ENCODE measurements at places on chromosomes 6 and 20.
A peak's percentile ranks its signal among the peaks of the same experiment; 100 is the strongest.

GRCh38 chr6:81086991-81087390, 665.5 kb downstream of the TENT5A start:
- no peak for DNase-seq

GRCh38 chr6:117906958-117907600, at the start of gene SLC35F1:
Gene SLC35F1, plus strand, starts transcription at chr6:117907264.
- DNase-seq: peak; percentile 9

GRCh38 chr20:58111310-58112016, 117.0 kb downstream of the ANKRD60 start:
- no peak for DNase-seq

- no peak for DNase-seq
Observed at GRCh38 chr6:133042550-133043120, 198.5 kb upstream of the EYA4 start.

DNA sequence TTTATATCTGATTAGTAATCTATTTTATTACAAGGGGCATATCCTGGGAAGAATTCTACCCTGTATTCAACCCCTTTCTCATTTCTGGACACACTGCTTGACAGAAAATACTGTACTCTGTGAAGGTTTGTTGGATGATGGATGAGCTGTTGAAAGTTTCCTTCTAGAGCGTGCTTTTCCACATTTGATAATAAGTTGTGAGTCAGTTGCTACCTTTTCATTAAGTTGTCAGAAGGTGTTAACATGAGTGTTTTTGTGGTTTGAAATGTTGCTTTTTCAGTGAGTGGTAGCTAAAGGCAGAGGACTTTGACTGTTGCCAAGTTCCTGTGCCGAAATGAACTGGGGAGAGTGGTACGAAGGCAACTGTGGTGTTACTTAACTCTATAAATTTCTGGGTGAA, 3.9 kb upstream of the ECI2 start:
- no peak for DNase-seq

DNA sequence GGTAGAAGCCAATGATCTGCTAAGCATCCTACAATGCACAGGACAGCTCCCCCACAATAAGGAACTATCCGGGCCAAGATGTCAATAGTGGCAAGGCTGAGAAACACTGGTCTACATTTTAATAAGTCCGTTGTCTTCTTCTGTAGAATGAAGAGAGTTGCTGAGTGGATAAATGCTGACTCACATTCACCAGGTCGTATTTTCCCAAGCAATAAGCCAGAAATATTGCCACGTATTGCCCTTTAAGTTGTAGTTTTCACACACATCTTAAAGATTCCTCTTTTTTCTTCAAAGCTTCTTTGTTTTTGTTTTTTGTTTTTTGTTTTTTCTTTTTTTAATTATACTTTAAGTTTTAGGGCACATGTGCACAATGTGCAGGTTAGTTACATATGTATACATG, 30.5 kb upstream of the NRN1 start:
- DNase-seq: no peak

- DNase-seq: no peak
Observed at GRCh38 chr6:148432462-148433195, 90.0 kb downstream of the SASH1 start.

DNA sequence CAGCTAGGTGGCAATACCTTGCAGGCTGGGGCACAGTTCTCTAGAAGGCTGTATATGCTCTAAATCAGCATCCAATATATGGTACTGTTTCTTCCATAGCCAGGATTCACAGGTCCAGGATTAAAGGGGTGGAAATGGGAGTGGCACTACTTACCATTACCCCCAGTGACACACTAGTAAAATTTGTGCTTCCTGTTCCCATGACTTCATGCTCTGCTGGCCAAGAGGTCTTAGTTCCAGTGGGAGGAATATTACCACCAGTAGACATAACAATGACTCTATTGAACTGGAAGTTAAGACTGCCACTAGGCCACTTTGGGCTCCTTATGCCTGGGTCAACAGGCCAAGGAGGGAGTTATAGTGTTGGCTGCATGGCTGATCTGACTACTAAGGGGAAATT, 174.3 kb upstream of the TNFAIP3 start:
- peak; percentile 78 for DNase-seq

- peak; percentile 63 for DNase-seq
Observed at GRCh38 chr6:96939007-96939805, 14.7 kb downstream of the KLHL32 start.

DNA sequence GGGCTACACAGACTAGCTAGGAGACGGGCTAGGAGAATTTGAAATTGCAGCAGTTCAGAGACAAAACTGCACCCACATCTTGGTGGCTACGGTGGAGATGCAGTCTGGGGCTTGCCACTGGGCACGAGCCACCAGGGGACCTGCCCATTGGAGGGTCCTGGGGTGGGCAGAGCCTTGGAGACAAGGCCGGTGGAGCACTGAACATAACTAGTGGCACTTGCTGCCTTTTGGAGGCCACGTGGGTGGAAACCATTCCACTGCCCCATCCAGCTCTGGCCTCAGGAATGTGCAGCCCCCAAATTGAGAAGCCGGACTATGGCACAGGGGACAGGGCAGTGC, 113.4 kb downstream of the NFATC2 start:
- no peak for DNase-seq

DNA sequence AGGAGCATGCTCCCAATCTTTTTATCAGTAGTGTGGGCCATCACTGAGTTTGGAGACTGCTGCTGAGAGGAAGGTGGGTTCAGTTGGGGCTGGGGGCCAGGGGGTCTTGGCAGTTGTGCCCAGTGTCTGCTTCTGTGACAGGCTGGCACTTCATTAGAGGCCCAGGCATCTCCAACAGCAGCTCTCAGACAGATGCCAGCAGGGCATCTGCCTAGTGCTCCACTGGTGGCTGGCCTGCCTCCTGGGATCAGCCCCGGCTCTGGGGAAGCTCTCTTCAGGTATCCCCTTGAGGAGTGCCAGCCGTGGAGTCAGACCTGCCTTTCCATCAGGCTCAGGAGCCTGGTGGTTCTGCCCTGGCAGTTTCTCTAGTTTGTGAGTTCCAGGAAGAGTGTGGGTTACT, 77.3 kb downstream of the DTD1 start:
- DNase-seq: no peak

- DNase-seq: no peak
Observed at GRCh38 chr6:3270258-3270657, 11.5 kb downstream of the PSMG4 start.

DNA sequence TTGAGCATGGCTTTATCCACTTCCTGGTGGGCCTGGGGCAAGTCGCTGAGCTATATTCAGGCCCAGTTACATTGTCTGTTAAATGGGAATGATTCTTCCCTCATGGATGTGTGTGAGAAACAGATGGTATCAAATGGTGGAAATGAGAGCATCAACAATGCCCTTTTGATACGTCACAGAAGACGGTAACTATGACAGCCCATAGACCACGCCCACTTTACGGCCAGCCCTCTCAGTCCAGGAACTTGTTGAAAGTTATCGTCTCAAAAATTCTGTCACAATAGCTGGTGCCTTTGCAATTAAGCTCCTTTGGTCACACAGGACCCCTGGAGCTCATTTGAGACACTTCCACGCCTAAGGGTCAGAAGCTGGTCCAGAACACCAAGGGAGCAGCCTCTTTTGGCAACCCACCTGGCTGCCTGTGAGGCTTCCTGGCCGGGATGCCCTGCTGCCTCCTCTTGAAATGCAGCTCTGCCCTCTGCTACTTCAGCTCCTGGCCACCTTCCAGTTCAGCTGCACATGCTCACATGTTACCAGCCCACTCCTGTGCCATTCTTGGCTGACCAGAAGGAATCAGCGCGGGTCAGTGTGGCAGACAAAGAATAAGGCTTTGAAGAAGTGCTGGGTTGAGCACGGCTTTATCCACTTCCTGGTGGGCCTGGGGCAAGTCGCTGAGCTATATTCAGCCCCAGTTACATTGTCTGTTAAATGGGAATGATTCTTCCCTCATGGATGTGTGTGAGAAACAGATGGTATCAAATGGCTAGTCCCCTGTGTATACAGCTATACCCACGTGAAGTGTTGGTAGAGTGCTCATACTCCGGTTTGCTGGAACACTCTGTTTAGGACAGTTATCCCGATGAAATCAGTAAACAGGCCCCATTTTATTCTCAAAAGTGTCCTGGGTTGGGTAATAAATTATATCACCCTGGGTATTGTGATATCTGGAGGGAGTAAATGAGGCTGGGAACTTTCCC, 199.2 kb upstream of the SUPT3H start:
- no peak for DNase-seq

- no peak for DNase-seq
Observed at GRCh38 chr20:3413393-3413889, 6.0 kb upstream of the DNAAF9 start.

DNA sequence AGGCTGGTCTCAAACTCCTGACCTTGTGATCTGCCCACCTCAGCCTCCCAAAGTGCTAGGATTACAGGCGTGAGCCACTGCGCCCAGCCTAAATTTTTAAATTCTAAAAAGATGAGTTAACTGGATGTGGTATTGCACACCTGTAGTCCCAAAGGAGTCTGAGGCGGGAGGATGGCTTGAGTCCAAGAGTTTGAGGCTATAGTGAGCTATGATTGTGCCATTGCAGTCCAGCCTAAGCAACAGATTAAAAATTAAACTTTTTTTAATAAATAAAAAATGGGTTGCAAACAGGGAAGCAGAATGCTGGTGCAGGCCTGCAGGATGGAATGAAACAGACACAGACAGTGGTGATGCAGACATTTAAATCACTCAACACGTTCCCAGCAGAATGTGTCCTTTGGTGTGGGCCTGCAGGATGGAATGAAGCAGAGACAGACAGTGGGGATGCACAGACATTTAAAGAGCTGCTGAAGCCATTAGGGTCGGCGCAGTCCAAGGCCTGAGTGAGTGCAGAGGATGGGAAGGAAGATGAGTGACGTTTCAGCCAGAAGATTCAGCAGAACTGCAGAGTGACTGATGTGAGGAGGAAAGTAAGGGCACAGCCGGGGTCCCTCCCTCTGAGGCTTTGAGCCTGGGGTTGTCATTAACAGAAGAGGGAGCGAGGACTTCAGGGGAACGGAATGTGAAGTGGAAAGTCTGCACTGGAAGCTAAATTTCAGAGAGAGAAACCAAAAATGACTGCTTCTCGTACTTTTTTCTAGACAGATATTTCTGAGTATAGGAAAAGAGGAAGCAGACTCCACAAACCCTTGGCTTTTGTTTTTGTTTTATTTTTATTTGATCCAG, 117.5 kb downstream of the RIN2 start:
- no peak for DNase-seq

- no peak for DNase-seq
Observed at GRCh38 chr6:120384671-120385070, 949.6 kb downstream of the TBC1D32 start.

- DNase-seq: peak; percentile 41
Observed at GRCh38 chr6:133761706-133762105, 127.2 kb upstream of the TCF21 start.

DNA sequence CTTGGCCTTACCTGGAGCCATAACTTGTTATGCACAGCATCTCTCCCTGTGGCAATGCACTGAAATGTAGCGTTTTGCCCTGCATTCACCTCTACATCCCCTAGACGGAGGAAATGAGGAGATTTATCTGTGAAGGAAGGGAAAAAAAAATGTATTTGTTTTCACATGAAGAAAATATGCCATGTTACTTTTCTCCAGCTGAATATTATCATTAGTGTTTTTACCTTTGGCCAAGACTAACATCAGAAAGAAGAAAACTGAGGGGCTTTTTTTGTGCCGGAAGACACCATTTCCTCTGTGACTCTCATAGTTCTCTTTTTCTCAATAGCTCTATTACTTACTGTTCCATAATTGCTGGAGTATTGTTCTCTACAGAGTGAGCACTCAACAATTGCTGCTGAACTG, 280.4 kb downstream of the PTPRK start:
- no peak for DNase-seq

DNA sequence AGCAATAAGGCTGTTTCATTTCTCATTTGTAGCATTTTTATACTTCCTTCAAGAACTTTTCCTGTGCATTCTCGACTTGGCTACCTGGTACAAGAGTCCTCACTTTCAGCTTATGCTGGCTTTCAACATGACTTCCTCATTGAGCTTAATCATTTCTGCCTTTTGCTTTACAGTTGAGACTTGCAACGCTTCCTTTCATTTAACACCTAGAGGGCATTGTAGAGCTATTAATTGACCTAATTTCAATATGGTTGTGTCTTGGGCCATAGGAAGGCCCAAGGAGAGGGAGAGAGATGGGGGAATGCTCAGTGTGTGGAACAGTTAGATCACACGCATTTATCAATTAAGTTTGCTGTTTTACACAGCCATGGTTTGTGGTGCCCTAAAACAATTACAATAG, 37.2 kb downstream of the SLC22A2 start:
- DNase-seq: peak; percentile 53

DNA sequence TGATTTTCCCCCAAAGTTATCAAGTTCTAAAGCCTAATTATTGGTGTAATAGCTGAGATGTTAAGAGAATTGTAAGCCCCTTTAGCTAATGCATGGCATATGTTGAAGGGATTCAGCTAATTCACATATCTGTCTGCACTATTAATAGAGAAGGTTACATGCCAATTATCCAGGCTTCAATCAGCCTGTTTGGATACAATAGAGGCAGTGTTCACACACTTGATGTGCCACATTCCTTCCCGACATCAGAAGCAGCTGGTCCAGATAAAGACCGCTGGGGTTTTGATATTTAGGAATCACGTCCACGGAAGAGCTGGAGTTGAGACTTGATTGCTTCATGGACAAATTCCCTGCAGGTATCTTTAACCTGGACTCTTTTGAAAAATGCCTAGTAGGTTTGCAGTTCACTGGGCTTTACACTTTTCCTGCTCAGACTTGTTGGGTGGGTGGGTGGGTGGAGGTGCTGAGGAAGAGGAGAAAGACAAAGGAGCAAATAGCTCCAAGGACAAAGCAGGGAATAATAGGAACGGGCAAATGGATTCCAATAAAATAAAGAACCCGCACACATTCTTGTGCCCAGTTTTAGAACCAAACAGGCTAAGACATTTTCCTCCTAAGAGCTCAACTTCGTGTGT, 142.6 kb upstream of the ZNF217 start:
- peak; percentile 30 for DNase-seq

GRCh38 chr20:16189371-16189770, 383.9 kb downstream of the KIF16B start:
- no peak for DNase-seq

DNA sequence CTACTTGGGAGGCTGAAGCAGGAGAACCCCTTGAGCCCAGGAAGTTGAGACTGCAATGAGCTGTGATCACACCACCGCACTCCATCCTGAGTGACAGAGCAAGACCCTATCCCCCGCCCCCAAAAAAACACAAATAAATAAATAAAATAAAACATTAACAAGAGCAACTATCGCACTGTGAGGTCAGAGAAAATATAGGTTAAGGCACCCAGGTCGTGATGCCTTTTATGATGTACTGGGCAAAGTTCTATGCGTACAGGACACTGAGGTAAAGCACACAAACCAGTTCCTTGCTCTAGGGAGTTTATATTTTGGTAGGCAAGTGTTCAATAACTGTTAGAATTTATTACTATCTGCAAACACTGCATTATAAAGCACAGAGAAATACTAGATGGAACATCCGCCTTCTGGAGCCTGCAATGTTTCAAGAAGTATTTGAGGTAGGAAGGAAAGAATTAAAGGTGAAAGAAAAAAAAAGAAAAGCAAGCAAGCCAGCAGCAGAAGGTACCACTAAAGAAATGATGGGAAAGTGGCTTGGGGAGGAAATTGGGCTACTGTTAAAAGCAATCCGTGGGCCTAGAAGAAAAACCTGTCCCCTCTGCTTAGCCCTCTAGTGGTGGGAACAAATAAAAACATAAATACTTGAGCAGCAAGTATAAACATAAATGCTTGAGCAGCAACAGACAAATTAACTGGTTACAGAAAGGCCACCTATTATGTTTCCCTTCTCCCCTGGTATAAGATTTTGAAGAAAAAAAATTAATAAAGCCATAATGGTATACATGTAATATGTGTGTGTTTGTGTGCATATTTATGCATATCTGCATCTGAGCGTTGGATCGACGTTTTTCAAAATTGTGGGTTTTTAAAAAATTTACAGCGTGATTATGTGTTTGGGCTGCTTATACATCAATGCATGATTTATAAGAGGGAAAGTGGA, 128.0 kb downstream of the PHACTR1 start:
- peak; percentile 70 for DNase-seq
